ENCODE measurements at places on chromosomes 7 and 10. TPM values are rescaled to one million over a fixed set of nuclear protein-coding genes. Genes with fewer than 3 reads are reported as not detected.

GRCh38 chr10:12213621-12214020 is 17.6 kb downstream of the CDC123 start:
- H3K27me3 ChIP-seq = no peaks in the 10 kb centered on the region
- H3K36me3 ChIP-seq = peaks cover 33% of the 10 kb centered on the region
- DNase-seq = no peak
- H3K4me1 ChIP-seq = peaks cover 10% of the 10 kb centered on the region
- no peak overlapping the region for H3K27ac ChIP-seq

DNA sequence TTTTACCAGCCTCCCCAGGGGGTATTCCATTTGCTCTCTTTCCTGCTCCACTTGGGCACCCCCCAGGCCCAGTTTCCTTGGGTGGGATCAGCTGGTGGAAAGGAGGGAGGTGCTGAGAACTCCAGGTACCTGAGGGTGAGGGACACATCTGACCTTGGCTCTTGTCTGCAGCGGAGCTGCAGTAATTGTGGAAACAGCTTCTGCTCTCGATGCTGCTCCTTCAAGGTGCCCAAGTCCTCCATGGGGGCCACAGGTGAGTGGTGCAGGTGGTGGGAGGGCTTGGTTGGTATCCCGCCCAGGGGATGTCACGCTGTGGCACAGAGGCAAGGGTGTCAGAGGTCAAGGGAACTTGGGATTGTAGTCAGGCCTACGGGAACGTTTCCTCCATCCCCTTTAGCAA is 14.3 kb downstream of the SFRP5 start:
- H3K27ac ChIP-seq = no peak overlapping the region
- no peaks in the 10 kb centered on the region for H3K27me3 ChIP-seq
- H3K4me3 ChIP-seq = no peak overlapping the region
- DNase-seq = no peak
- peaks cover 33% of the 10 kb centered on the region for H3K36me3 ChIP-seq

DNA sequence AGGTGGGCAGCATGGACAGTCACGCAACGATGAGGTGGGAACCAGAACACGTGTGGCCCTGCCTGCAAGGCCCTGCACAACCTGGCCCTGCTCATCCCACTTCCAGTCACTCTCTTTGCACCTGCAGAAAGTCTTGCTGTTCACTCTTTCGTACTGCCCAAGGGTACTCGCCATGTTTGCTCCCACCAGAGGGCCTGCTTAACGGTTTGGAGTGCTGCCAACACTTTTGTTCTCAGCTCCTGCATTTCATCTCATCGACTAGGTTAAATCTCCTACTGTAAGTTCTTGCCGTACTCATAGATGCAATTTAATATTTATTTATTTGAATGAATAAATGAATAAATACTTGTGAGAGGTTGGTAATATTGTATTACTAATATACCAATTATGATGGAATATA is 315.3 kb downstream of the SDK1 start:
- H3K36me3 ChIP-seq = no peaks in the 10 kb centered on the region

GRCh38 chr7:20330928-20331909 is 519 bp downstream of the ITGB8 start:
- H3K4me1 ChIP-seq = peaks cover 18% of the 10 kb centered on the region
- DNase-seq = peak; percentile 18
- H3K4me3 ChIP-seq = peak overlapping the region; percentile 68

- DNase-seq = no peak
- H3K36me3 ChIP-seq = no peaks in the 10 kb centered on the region
- H3K4me3 ChIP-seq = no peak overlapping the region
- H3K27ac ChIP-seq = no peak overlapping the region
Measured at GRCh38 chr7:151094675-151095074, 8.4 kb downstream of the AGAP3 start.

DNA sequence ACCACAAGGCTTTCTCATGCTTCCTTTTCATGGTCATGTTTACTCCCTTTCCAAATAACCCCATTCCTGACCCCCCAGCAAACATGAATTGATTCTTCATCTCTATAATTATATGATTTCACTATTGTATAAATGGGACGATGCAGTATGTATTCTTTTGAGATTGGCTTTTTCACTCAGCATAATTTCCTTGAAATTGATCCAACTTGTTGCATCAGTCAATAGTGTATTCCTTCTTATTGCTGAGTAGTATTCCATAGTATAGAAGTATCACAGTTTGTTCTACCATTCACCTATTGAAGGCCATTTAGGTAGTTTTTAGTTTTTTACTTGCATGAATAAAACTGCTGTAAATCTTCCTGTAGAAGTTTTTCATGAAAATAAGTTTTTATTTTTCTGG is 264.7 kb downstream of the BAMBI start:
- no peaks in the 10 kb centered on the region for H3K36me3 ChIP-seq
- H3K4me1 ChIP-seq = no peaks in the 10 kb centered on the region
- no peak for DNase-seq
- H3K4me3 ChIP-seq = no peak overlapping the region
- H3K27me3 ChIP-seq = peaks cover 5% of the 10 kb centered on the region

DNA sequence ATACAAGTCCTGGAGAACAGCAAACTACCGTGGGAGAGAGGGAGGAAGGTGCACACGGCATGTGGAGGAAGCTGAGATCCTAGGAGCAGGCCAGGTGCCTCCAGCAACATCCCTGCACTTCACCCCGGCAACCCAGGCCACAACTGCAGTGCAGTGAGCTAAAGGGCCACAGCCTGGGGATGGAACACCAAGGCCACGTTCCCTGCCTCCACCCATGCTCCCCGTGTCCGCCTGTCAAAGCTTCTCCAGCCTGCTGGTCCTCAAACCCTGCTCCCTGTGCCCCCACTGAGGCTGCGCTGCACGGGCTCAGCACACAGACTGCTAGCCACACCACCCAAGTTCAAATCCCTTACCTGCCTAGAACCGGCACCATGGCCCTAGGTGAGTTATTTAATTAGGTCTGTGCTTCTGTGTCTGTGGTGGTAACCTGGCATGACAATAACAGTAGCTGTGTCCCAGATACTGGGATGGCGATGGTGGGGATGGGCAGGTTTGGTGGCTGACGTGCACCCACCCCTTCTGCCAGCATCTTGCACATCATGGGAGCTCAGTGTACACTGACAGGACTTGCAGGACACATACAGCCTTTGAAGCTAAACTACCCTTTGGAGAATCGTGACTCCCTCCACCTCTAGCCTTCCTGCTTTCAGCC is 85.5 kb downstream of the FAM53B start:
- peaks cover 1% of the 10 kb centered on the region for H3K36me3 ChIP-seq
- H3K27me3 ChIP-seq = no peaks in the 10 kb centered on the region
- H3K4me1 ChIP-seq = peaks cover 49% of the 10 kb centered on the region

DNA sequence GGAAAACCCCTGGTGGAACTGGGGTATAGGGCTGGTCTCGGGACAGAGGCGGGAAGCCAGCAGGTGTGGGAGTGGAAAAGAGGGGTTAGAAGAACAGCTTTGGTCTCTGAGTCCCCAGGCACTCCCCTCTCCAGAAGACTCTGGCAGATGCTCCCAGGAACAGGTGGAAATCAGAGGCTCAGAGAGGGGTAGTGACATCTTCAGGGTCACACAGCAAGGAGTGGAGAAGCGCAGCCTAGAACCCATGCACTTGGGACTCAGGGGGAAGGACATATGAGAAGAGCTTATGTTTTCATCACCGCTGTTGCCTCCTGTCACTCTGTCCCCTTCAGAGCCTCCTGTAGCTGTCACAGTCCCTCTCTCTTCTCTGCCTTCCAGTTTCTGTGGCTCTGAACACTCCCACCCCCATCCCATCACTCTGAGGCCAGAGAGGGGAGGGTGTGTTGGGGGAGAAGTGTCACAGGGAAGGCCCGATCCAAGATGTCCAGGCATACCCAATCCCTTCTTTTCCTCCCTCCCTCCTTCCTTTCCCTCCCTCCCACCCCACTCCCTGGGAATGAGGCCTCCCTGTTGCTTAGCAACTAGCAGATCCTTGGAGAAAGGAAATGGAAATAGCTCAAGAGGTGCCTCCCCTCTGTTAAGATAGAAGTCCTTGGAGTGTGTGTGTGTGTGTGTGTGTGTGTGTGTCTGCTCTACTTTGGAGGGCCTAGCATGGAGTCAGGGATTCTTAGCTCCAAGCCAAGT is 32.0 kb downstream of the SRRM3 start:
- H3K27ac ChIP-seq = no peak overlapping the region
- no peaks in the 10 kb centered on the region for H3K36me3 ChIP-seq
- no peak for DNase-seq

DNA sequence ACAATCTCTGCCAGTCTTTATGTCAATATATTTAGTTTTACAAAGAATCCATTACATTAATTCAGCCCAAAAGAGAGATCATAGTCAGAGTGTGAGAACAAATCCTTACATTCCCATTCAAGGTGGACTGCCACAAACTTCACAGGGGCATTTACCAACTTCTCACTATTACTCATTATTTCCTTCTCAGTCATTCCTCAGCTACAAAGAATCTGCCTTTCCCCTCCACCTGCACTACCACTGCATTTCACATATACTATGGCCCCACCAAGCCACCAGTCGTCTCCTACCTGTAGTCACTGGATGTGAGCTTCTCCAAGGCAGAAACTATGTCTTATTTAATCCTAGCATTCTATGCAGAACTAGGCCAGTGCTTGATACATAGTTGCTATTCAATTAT is 94.3 kb downstream of the USP6NL start:
- DNase-seq = peak; percentile 53
- peaks cover 21% of the 10 kb centered on the region for H3K4me1 ChIP-seq
- peak overlapping the region; percentile 15 for H3K27ac ChIP-seq
- H3K27me3 ChIP-seq = no peaks in the 10 kb centered on the region
- no peak overlapping the region for H3K4me3 ChIP-seq

GRCh38 chr10:93143281-93143680 is 69.6 kb downstream of the CYP26A1 start:
- H3K27ac ChIP-seq = no peak overlapping the region
- H3K27me3 ChIP-seq = peaks cover 13% of the 10 kb centered on the region
- no peaks in the 10 kb centered on the region for H3K4me1 ChIP-seq
- no peaks in the 10 kb centered on the region for H3K36me3 ChIP-seq
- H3K4me3 ChIP-seq = no peak overlapping the region

DNA sequence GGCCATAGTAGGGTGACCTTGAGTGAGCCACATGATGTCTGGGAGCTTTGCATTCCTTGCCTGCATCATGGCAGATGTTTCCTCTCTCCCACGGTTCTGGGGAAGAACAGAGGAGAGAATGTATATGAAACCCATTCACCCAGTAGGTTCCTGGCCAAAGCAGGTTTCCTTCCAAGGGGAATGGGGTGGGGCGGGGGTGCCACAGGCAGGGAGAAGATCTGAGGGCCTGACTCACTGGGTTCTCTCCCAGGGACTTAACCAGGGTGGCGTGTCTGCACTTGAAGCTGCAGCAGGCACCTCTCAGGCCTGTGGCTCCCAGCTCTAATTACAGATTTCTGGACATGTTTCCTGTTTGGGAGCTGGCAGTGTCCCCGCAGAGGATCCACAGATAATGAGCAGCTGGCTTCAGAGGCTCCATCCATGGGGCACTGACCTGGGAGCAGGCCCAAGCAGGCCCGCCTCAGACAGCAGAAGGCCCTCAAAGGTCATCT is 50.2 kb upstream of the ZMIZ1 start:
- no peaks in the 10 kb centered on the region for H3K36me3 ChIP-seq
- peaks cover under 1% of the 10 kb centered on the region for H3K4me1 ChIP-seq

DNA sequence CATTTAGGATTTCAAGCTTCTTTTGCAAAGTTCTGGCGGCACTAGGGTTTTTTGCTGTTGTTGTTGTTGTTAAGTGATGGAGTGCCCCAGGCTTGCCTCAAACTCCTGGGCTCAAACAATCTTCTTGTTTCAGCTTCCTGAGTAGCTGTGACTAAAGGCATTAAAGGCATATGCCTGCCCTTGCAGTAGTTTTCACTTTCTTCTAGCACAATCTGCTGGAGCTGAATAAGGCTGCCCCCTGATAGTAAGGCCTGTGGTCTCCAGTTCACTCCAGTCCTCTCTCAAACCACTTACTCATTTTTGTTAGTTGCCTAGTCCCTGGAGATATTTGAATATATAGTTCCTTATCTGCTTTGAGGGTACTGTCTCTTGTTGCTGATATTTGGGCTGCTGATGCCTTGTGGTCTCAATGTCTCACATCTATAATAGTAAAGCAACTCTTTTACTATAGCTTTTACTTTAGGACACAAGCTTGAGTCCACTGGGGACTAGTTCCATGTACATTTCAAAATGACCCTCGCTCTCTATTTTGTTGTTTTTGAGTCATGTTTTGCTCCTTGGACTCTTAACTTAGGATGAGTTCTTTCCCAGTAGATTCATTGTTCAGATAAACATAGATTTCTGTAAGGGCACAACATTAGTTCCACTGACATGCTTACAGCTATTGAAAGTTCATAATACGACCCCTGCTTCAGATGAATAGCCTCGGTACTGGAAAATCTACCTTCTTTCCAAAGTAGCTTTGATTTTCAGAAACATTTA is 25.5 kb downstream of the PHF14 start:
- H3K27ac ChIP-seq = no peak overlapping the region
- no peak for DNase-seq
- H3K4me3 ChIP-seq = no peak overlapping the region
- H3K4me1 ChIP-seq = peaks cover 47% of the 10 kb centered on the region
- peaks cover 26% of the 10 kb centered on the region for H3K36me3 ChIP-seq
- no peaks in the 10 kb centered on the region for H3K27me3 ChIP-seq

DNA sequence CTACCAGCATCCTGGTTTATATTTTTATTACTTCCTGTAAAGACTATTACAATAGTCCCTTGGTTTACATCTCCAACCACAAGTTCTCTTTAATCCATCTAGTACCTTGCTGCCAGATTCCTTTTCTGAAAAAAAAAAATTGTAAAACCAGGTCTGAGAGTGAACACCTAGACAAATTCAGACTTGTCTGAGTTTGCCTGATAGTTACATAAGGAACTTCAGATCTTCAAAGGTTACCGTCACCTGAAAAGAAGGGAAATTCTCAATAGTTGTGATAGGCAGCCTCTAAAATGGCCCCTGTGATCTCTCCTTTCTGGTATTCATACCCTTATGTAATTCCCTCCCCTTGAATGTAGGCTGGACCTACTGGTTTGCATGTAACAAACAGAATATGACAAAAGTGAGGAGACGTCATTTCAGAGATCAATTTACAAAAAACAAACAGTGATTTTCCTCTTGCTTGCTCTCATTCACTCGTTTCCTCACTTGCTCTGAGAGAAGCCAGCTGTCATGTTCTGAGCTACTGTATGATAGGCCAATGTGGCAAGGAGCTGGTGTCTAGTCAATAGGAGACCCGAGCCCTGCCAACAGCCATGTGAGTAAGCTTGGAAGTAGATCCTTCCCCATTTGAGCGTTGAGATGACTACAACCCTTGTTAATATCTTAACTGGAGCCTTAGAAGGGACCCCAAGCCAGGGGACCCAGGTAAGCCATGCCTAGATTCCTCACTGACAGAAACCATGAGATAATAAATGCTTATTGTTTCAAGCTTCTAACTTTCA is 110.9 kb upstream of the LSM8 start:
- H3K27ac ChIP-seq = no peak overlapping the region
- no peak for DNase-seq
- no peak overlapping the region for H3K4me3 ChIP-seq

The MMP21 gene
- not detected for total RNA-seq

The DNTT gene
- total RNA-seq = not detected

The MCM10 gene
- 76.9 TPM for total RNA-seq

The CEP41 gene
- total RNA-seq = 16.0 TPM

The CPEB3 gene
- 1.3 TPM for total RNA-seq

Data from activated naive CD4-positive, alpha-beta T cell treated with anti-CD3 and anti-CD28 coated beads for 36 hours (primary cell).